ENCODE measurements at places on chromosomes 1 and 21.

DNA sequence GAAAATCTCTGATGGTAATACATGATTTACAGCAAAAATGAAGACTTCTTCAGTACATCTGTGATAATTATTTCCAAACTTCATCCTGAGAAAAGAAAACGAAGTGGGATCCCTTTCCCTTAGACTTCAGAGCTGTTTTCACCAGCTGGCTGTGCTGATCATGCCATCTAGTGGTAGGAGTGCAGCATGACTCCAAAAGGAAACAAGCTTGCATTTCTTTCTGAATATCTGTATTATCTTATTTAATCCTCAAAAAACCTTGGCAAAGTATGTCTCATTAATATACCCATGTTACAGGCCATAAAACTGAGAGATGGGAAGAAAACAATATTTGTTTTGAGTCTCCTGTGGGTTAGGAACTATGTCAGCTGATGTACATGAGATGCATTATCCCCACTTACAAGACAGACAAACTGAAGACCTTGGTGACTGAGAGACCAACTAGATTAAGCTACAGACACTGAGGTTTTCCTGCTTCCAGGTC lies 9.8 kb upstream of the GJA8 start:
- no peak for DNase-seq

GRCh38 chr1:161497961-161498360 lies 7.3 kb upstream of the FCGR2A start:
- no peak for DNase-seq

- DNase-seq = no peak
Observed at GRCh38 chr1:45585496-45586075, 1.7 kb downstream of the NASP start.

- DNase-seq = no peak
Observed at GRCh38 chr1:54275349-54275748, 75.4 kb downstream of the MRPL37 start.

DNA sequence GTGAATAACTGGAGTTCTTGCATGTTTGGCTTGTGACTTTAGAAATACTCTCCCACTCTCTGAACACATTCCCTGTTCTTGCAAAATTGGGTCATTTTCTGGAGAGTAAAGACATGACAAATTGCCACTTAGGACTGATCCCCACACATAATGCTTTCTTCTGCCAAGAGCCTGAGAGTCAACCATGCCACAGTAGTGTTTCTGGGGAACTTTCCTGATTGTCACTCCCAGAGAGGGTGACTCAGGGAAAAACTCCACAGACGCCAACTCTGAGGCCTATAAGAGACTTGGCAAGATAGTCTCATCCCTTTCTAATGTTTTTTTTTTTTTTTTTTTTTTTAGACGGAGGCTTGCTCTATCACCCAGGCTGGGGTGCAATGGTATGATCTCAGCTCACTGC lies 157.8 kb downstream of the ATG4C start:
- DNase-seq = no peak

DNA sequence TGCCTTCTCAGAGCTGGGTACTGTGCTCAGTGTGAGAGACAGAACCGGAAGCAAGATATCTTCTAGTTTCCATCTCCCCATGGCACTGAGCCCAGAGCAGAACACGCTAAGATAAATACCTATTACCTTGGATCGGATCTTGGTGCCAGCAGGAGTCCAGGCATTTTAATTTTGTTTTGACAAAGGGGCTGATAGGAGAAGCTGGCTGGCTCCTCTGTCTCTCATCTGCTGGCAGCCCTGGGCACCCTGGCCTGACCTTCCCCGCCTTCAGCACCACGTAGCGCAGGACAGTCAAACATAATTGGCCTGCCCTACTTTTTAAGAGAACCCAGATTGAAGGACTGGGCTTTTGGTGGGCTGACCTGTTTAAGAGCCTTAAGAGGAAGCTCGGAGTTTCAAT lies 160.7 kb upstream of the KLHDC7A start:
- no peak for DNase-seq

- no peak for DNase-seq
Observed at GRCh38 chr1:78779831-78780230, 130.2 kb downstream of the IFI44 start.

- no peak for DNase-seq
Observed at GRCh38 chr1:184461321-184461720, 74.5 kb downstream of the C1orf21 start.

DNA sequence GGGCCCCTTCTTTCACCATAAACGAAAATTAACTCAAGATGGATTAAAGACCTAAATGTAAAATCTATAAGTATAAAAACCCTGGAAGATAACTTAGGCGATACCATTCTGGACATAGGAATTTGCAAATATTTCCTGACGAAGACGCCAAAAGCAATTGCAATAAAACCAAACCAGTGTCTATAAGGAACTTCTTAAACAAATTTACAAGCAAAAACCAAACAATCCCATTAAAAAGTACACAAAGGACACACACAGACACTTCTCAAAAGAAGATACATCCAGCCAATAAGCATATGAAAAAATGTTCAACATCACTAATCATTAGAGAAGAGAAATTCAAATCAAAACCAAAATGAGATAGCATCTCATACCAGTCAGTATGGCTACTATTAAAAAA lies 78.8 kb upstream of the C1orf105 start:
- no peak for DNase-seq

DNA sequence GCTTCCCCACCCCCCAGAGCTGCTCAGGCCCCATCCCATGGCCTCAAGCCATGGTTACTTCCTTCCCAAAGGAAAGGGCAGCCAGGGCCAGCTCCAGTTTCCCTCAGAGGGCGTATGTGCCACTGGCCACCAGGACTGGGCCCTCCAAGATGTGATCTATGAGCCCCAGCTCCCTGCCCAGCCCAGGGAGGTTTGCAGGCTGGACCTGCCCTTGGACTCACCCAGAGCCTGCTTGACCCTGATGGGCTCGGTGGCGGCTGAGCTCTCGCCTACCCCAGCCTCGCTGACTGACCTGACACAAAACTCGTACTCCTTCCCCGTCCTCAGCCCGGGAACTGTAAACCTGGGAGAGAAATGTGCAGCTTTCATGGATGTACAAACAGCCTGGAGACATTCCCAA lies 29.6 kb downstream of the MYOM3 start:
- no peak for DNase-seq

DNA sequence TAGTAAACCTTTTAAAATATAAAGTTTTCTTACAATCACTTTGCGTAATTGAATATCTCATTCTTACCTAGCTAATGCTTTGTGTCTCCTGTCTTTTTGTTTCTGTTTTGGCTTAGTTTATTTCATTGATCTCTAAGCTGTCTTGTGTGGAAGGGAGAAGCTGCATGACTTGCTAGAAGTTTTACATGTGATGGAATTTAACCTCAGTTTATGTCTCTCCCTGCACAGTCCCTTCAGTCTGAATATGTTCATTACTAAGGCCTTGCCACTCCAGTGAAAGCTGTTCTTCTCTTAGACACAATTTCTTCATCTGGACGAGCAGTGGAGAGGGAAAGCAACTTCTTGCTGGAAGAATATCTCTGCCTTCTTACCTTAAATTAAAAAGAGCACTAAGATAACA lies 19.9 kb upstream of the GPR88 start:
- DNase-seq = no peak

GRCh38 chr1:176694713-176695112 lies 231.7 kb downstream of the PAPPA2 start:
- no peak for DNase-seq

- no peak for DNase-seq
Observed at GRCh38 chr1:91944087-91944486, 5.1 kb upstream of the BRDT start.

GRCh38 chr1:26848941-26849774 lies 13.8 kb upstream of the SFN start:
- no peak for DNase-seq

DNA sequence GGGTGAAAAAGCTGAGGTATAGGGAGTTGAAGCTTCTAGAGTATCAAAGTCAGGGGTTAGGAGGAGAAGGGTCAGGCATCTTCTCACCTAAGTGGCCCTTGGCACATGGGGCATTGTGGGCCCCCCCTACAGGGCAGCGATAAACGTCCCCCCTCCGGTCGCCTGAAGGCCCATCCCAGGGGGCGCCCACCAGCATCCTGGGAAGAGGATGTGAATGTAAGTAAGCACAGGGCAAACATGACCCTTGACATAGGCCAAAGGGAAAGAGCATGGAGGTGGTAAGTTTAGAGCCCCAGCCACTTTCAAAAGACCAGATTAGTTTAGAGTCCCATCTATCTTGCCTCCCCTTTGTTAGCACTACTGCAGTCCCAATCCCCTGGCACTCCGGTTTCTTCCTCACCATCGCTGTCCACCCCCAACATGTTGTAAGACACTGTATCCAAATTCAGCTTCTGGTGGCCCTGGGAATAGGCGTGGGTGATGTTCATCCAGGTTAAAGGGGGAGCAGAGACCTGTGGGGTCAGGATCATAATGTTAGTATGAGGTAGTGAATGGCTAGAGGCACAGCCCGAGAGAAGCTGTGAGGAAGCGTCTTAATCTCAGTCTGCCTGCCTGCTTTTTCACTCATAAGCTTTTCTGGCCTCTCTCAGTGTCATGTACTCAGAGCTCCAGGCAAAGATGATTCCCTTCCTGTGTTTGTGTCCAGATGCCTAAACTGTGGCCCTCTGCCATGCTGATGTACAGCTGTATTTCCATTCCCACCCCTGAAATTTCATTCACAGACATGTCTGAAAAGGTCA lies 2.7 kb downstream of the ITGA10 start:
- no peak for DNase-seq

DNA sequence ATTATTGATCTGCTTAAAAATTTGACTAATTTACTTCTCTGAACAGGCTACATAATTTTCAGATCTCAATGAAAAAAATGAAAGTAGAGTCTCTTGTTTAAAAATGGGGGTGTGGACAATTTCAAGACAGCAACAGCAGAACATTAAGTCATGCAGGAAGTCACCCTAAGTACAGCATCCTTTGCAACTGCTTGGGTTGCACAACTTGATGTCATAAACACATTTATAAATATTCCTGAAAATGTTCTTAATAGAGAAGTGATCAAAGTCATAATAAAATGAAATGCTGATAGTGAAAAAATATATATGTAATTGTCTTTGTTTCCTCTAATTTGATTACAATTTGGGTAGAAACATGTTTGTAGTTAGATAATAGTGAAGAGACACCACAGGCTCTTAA lies 79.3 kb downstream of the TNNI3K start:
- no peak for DNase-seq

DNA sequence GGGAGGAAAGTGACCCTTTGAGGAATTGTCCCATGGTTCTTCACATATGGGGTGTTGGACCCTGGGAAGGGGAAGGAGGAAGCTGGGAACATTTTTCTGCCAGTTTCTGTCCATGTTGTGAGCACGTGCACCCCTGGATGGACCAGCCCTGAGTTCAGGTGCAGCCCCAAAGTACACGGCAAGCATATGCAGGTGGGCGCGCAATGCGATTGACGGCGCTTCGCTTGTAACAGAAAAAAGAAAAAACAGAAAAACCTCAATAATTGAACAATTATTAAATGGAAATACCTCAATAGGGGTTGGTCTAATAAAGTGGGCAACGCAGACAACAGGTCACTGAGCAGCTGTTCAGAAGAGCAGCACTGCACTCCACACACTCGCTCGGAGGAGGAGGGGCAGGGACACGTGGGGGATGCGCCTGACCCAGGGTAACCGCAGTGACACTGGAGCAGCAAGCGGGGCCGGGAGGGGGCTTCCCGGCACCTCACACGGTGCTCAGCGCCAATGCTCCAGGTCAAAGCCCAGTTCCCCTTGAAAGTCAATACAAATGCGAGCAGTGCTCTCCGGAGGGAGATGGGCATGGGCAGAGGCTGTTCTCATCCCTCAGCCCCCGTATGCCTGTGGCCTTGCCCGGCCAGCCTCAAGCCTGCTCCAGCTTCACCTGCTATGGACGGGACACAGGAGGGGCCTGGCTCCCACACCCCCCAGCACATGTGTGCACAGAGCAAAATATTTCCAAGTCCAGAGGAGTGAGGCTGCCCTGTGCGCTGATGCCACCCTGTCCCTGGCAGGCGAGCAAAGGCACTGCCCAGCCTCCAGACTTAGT lies 6.6 kb upstream of the ACTRT2 start:
- DNase-seq = no peak
